T-helper 22 cell (primary cell): ENCODE measurements at places on chromosomes 4 and X.

- no peak for DNase-seq
Measured at GRCh38 chr4:115274545-115274944, 161.1 kb upstream of the NDST4 start.

GRCh38 chr4:174009686-174010451 is 273.6 kb downstream of the FBXO8 start:
- no peak for DNase-seq

DNA sequence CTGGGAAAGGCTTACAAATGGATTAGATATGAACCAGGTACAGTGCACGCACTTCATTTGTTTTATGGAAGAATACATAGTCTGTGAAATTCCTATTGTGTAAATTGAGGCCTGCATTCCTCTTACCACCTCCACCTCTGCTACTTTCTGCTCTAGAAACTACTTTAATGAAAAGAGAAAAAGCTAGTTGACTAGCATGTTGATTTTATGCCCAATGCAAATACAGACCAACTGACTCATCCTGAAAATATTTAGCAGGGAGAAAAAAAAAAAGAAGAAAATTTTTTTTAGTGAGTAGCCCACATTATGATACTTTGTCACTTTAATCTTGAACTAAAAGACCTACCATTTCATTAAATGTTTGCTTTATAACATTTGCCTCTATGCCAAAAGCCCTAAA is 41.2 kb downstream of the DCLK2 start:
- no peak for DNase-seq

- DNase-seq, result peak; percentile 1
Measured at GRCh38 chrX:69616457-69617203, 717 bp downstream of the EDA start.
